Fibroblast of skin of right biceps (primary cell): ENCODE measurements at places on chromosomes 5 and 9.

DNA sequence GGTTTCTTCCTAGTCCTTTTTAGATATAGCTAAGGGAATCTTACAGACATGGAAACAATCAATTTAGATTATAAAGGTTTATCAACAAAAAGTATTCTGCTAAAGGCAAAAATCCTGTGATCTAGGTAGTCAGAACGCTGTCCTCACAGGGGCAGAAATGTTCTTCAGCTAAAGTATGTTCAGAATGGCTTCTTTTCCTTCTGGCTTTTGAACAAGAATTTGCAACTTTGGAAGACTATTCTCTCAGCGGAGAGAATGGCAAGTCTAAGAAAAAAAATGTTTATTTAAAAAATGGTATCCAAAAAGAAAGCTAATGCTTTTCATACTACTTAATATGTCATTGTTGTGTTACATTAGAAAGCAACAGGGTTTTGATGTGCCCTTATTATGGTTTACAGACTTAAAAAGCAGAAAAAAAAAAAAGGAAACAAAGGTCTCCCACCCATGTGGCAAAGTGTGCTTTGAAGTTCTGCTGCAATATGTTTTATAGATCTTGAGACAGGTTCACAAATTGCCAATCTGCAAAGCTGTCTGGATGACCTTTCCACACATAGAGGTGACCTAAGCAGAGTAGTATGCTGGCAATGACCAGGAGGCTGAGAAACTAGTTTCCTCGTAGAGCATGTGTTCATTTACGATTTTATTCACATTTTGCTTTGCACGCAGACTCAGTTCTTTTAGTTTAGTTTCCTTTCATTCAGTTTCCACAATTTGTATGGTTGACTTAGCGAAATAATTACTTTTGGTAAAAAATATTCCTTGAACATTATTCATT lies 45.1 kb upstream of the PJA2 start:
- DNase-seq, result peak; percentile 35

GRCh38 chr9:109315480-109316206 lies 5.2 kb downstream of the EPB41L4B start:
- no peak for DNase-seq

- peak; percentile 54 for DNase-seq
Observed at GRCh38 chr5:170420806-170421412, 31.7 kb upstream of the KCNMB1 start.

DNA sequence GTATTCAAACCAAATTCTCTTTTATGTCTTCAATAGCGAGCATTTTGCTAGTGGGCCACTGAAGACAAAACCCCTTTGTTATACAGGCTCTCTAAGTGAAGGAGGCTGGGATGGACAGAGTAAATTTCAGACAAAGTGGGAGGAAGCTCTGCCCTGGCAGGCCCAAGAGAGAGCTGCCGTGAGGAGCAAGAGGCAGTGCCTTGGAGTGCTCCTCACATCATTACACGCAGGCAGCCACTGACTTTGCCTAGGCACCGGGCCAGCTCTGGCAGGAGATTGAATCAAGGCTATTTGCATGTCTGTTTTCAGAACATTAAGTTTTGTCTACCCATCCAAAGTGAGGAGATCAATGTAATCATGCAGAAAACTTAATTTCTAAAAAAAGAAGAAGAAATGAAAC lies 167.7 kb downstream of the CCDC192 start:
- no peak for DNase-seq

- peak; percentile 63 for DNase-seq
Observed at GRCh38 chr9:2087500-2088313, 72.6 kb downstream of the SMARCA2 start.

GRCh38 chr5:45793638-45794532 lies 97.7 kb upstream of the HCN1 start:
- no peak for DNase-seq

- peak; percentile 42 for DNase-seq
Observed at GRCh38 chr5:98415663-98416062, 357.8 kb upstream of the RGMB start.

GRCh38 chr9:92749934-92750315 lies 14.7 kb downstream of the BICD2 start:
- DNase-seq, result no peak

DNA sequence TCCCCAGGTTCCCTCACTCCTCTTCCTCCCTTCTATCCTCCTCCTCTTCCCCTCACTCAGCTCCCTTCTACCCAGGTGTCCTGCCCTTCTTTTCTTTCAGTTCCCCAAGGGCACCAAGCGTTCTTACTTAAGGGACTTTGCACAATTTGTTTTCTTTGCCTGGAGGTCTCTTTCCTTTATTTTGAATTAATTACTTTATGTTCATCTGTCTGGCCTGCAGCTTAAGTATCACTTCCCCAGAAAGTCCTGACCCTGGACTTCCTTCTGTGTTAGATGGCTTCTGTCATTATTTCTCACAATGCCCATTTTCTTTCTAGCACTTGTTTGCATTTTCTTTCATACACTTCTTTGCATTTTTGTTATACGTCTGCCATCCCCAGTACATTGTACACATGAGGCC lies 350.6 kb downstream of the SH3GL2 start:
- DNase-seq, result no peak

DNA sequence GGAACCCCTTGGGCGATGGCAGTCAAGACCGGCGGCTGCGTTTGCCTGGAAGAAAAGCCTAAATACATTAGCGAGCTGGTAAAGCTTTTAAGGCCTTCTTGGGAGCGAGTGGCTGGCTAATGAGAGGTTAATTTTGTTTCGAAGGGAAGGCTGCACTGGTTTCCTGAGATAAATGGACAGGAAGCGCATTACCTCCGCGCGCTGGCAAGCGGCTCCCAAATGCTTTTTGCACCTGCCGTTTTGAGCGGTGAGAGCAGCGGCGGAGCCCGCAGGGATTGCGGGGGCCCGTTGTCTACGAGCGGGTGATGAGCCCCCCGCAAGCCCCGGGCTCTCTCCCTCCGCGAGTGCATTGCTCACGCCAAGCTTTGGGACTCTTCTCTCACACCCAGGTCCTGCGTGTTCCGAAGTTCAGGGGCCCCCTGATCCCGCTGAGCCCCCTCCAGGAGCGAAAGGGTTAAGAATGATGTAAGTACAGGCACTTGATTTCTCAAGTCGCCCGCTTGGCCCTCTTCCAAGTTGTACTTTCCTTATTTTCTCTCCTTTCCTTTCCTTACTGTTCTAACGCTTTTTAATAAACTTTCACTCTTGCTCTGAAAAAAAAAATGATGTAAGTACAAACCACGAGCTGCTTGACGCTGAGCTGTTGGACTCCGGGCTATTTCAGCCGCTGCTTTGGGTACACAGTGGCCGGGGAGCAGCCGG lies 3.1 kb upstream of the RGMB start:
- DNase-seq, result peak; percentile 63

- DNase-seq, result peak; percentile 77
Observed at GRCh38 chr9:91489361-91489899, 65.8 kb upstream of the NFIL3 start.

- peak; percentile 39 for DNase-seq
Observed at GRCh38 chr5:115514220-115514619, 30.4 kb downstream of the FEM1C start.
